ENCODE measurements at places on chromosomes 7 and 10.

- no peak for DNase-seq
Observed at GRCh38 chr10:13775786-13776775, 189.3 kb downstream of the PRPF18 start.

- DNase-seq, result no peak
Observed at GRCh38 chr10:131119626-131120355, 191.7 kb downstream of the TCERG1L start.

- DNase-seq, result no peak
Observed at GRCh38 chr7:84824057-84824651, 362.7 kb downstream of the SEMA3D start.

DNA sequence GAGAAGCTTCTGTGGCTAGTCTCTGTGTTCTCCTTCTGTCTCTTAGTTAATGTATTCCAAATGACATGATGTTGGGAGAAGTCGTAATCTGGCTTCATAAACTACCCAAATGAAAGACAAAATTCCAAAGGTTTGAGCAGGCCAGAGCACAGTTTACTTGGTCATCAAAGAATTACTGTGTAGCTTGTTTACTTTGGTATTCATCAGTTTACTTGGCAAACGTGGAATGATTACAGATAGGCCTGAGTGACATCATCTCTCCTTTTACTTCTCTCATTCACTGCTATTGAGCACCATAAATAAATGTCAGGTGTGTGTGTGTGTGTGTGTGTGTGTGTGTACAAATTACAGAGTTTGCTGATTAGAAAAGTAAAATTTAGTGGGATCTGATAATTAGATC is 327.3 kb downstream of the PHTF2 start:
- no peak for DNase-seq

DNA sequence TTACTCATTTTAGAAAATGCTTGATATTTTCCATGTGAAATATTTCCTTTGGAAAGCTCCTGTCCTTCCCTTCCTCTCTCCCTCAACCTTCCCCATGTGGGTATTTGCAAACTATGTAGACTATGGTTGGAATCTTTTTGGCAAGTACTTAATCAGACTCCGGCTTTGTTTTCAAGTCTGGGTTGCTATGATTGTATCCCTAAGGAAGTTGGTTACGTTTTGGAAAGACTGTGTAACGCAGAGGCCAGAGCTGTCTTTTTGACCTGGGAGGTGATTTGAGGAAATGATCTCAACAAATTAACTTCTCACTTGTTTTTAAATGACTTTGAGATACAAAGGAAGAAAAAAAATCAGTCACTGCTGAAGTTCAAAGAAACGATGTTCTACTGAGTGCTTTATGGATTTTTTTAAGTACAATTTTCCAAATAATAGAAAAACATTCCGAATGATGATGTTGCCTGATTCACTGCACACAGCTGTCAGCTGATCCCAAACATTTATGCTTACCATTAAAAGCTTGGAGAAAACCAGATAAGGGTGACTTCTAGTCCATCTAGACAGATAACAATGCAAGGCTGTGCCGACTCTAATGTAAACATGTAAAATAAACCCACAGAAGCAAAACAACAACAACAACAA is 145.5 kb upstream of the CELF2 start:
- DNase-seq, result no peak

GRCh38 chr10:129494740-129495139 is 27.7 kb downstream of the MGMT start:
- no peak for DNase-seq

GRCh38 chr10:71719042-71719441 is 536 bp downstream of the C10orf105 start:
- DNase-seq, result no peak

GRCh38 chr10:14608381-14609001 is 166.2 kb downstream of the FAM107B start:
- no peak for DNase-seq

GRCh38 chr10:3757638-3758490 is 27.1 kb downstream of the KLF6 start:
- DNase-seq, result no peak

DNA sequence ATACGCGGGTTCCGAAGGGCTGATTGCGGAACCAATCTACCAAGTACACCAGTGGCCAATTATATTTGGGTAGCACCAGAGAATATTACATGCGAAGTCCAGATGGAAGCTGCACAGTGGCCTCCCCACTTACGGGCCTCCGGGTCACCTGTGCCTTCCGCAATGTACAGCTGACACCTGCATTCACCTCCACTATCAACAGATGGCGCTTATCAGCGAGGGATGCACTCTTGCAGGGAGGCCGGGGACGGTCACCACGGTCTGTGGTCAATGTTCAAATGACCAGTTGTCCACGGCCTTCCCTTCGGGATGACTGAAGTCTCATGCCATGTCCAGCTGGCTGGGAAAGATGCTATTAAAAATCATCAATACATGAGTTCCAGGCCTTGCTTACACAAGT is 47.6 kb downstream of the SLIT1 start:
- DNase-seq, result no peak

DNA sequence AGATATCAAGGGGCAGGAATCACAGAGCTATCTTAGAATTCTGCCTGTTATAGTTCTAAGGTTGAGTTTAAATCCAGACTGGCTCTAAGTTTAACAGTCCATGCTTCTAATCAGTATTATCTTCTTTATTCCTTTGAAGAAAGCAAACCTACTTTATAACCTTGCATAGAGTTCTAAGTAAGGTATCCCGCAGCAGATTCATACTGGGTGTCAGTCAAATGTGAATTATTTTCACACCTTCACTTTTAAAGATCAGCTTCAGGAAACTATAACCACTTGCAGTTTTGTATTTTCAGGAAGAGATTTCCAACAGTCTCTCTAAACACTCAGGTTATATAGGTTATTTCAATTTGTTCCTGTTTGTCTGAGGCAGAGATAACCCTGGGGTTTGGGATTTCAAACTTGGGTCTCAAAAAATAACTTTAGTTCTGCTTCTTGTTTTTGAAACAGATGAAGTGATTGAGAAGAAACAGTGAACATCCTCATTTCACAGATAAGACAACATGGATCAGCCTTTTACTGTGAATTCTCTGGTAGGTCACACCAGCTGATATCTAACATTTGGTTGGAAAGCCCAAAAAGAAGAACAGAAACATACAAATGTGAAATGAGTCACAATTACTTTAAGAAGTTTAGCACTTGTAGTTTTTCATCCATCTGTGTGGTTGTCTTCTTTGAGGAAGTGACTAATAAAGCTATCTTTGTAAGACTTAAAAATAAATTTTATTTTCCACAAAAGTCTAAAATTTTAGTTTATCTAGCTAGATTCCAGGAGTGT is 21.4 kb downstream of the STAMBPL1 start:
- no peak for DNase-seq

DNA sequence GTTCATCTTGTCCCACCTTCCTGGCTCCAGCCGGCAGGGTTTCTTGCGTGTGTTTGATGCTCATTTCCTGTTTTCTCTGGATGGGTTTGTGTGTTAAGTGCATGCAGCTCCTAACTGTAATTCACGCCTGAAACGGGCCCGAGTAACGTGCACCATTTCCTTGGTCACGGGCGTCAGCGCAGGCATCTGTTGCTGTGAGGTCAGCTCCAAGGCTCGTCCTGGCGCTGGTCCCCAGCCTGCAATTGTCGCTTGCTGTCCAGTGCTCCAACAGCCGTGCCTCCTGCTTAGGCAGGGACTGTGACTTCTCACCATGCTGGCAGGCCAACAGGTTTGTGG is 201.1 kb downstream of the GLRX3 start:
- no peak for DNase-seq

- no peak for DNase-seq
Observed at GRCh38 chr7:106223156-106223555, 61.6 kb downstream of the NAMPT start.

GRCh38 chr10:87646192-87646909 is 13.3 kb upstream of the PAPSS2 start:
- no peak for DNase-seq

- DNase-seq, result no peak
Observed at GRCh38 chr7:75563171-75563570, 71.1 kb downstream of the SPDYE5 start.

GRCh38 chr7:140276001-140276400 is 99.2 kb upstream of the KDM7A start:
- no peak for DNase-seq

DNA sequence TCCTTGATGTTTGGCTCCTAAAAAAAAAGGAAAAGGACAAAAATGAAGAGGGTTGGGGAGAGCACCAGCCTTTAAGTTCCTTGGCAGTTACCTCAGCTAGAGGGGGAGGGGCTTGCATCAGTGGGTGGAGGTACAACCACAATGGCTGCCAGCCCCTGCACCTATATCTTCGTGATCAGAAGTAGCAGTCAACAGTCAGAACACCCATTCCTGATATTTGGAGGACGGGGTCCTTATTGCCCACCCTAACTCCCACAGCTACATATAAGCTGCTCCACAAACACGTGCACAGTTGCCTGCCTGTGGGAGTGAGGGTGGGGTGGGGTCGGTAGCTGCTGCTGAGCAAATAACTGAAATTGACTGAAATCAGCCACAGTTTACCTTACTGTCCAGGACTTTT is 26.2 kb downstream of the C1GALT1 start:
- no peak for DNase-seq

DNA sequence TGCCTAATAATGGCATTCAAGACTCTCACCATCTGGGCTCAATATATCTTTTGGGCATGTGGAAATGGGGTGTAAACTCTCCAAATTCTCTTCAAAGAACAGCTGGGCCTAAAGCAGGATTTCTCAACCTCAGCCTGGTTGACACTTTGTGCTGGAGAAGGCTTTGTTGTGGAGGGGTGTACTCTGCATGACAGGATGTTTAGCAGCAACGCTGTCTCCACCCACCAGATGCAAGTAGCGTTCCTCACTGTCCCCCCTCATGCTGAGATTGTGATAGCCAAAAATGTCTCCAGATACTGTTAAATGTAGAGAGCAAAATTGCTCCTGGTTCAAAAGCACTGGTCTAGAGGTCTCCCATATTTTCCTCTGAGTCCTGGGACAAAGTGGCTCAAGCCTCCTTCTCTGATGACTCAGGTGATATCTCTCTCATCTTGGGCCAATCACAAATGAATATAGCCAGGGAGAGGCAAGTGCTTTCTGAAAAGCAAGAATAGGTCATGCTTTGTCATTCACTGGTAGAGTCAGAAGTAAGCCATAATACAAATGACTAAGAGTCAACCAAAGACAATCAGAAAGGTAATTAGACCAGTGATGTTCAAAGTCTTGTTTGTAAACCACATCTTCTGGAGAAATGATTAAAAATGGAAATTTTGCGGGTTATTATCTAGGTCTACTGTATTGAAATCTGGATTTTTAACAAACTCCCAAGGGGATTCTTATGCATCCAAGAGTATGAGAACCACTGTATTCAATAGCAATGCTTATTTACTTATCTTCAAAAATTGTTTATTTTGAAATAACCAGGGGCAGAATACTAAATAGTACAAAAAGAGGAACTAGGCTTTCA is 330.8 kb downstream of the PTEN start:
- no peak for DNase-seq

GRCh38 chr10:121609426-121610380 is 11.5 kb upstream of the FGFR2 start:
- no peak for DNase-seq

DNA sequence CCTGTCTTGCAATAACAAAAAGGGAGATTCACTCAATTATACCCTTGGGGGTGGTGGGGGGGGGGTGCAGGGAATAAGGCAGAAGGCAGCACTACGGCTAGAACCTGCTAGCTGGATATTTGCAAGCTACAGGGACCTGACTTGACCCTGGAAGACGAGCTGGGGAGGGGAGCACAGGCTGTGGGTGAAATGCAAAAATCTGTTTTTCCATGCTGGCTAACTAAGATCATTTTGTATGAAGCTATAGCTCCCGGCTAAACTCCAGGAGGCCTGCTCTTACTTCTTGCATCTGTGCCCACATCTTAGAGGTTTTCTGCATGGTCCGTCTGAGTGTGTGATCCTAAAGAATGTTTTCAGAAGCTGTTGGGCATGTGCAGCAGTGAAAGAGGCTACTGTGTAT is 106.6 kb downstream of the EBLN1 start:
- DNase-seq, result no peak

DNA sequence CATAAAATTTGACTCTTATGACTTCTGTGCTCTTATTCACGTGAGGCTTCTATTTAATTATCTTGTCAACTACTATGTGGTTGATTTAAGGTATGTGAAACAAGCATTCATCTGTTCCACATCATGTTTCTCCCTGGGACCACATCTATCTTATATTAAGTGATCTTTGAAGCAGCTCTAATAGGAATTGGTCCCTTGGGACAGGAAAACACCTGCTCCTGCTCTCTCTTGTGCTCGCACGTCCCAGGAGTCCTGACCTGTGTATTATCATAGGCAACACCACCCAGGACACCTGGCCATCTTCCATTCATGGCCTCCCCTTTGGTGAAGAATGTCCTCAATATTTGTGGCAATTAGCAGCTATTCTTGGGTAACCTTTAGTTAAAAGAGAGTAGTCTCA is 269.2 kb downstream of the NRG3 start:
- DNase-seq, result no peak

DNA sequence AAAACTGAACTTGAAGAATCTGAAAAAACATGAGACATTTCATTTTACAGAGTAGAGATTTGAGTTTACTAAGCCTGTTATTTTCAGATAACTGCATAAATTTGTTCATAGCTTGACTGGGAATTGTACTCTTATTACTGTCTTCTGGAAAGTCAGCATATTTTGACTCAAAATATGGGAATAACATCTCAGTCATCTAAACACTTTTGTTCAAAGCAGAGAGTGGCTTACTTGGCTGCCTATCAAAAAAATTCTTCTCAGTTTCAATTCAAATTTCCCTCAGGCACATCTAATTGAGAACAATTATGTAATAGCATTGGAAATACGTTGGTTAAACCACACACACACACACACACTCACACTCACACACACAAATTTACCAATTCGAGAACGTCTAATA is 384.6 kb downstream of the ARL4A start:
- DNase-seq, result peak; percentile 10

DNA sequence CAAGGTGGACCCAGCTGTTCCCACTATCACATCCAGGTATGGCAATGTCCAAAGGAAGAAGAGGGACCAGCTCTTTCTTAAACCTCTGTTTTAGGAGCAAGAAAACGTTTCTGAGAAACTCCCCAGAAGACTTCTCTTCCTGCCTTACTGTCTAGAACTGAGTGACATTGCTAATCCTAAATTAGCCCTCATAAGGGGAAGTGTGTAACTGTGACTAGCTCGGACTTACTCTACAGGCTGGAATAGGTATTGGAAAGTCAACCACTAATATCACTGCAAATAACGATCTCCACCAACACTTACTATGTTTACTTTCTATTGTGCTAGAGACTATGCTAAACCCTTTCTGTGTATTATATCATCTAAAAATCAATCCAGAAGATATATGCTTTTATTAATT is 49.9 kb upstream of the RELN start:
- no peak for DNase-seq

DNA sequence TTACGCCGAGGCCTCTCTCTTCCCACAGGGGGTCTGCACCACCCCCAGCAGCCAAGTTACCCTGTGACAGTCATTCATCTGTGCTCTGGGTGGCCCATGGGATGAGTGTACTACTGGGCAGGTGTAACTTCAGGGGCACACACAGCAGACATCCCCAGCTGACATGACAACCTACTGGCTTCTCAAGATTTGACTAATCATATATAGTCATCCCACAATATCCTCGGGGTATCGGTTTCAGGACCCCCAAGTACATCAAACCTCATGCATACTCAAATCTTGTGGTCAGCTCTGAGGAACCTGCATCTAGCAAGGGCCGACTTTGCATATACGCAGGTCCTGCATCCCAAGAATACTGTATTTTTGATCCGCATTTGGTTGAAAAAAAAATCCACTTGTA is 336.9 kb upstream of the C7orf33 start:
- DNase-seq, result no peak

- no peak for DNase-seq
Observed at GRCh38 chr7:29976266-29976665, 13.3 kb downstream of the SCRN1 start.
